ENCODE measurements at places on chromosomes 7 and 10.

DNA sequence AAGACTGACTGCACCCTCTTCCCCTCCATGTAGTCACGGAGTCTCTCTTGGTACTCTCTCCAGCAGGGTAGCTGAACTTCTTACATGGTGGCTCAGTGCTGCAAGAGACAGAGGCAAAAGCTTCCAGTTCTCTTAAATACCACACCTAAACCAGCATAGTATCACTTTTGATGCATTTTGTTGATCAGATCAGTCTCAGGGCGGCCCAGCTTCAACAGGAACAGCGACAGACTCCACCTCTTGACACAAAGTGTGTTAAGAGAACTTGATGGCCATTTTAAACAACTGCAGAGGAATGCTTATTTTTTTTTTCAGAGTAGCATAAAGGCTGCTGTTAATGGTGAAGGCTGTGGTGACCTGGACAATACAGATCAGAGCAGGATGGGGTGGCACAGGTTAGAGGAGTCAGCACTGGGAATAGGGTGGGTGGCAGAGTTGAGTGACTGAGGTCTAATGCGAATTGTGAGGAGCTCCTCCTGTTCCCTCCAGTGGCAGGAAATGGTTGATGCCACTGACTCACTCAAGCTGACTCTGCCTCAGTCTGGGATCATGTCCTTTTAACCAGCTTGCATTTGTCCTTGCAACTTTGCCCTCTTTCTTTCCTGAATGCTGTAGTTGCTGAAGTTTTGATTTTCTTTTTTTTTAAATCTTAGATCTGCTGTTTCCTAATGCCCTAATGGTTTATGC is 17.3 kb downstream of the MGAM start:
- no peak for DNase-seq

DNA sequence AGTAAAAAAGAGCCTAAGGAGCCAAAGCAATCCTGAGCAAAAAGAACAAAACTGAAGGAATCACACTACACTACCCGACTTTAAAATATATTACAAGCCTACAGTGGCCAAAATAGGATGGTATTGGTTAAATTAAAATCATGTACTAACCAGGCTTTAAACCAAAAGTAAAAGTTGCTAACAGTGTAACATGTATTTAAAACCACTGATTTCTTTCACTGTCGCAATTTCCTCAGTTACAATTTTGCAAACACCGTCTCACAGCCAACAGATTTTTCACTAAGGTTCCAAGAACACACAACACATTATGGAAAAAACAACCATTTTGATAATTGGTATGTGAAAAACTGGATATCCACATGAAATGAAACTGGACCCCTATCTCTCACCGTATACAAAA is 74.0 kb downstream of the JMJD1C start:
- DNase-seq, result no peak

DNA sequence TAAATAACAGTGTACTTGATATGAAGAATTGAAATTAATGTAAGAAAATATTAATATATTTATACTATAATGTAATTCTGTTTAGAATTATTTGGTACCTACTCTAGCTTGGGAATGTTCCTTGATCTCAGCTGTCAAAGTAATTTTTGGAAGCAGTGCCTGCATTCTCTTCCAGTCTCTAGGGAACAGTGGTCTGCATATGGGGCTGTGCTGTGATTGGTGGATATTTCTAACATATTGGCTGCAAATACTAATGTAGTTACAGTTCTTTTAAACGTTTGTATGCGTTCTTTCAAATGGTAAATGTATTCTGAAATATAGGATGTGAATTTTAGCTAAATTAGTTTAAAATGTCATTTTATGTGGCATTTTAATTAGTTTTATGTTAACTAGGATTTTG is 87.2 kb downstream of the PHF14 start:
- no peak for DNase-seq

DNA sequence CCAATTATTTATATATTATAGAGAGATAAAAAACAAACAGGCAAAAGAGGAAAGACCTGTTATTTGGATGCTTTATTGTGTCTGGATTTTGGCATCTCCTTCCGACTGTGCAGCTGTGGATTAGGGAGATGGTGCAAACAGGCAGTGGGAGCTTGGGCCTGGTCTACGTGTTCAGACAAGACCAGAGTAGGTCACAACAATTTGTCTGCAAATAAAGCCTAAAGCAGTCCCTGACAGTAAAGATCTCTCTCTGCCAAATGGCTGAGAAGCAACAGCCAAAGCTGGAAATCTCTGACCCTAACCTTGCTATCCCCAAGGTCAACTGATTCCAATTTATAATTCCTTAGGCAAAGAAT is 82.0 kb downstream of the ABLIM1 start:
- DNase-seq, result no peak

- no peak for DNase-seq
Observed at GRCh38 chr7:108135446-108136190, 5.5 kb upstream of the LAMB4 start.

DNA sequence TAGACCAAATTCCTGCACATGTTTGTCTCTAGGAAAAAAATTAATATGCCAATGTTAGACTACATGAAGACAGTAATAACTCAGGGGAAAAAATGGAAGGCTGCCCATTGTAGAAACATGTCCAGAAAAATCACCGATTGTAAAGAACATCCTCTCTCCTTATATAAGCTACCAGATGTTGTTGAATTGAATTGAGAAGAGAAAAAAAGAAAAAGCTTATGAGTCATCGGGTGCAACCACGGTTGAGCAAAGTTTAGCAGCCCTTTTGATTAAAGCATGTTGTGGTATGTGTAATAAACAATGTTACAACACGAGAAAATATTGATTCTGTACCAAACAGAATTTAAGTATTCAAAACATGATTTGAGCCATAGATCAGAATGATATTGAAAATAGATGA is 102.3 kb upstream of the ARHGAP21 start:
- DNase-seq, result no peak

- no peak for DNase-seq
Observed at GRCh38 chr7:85226361-85227085, 39.7 kb upstream of the SEMA3D start.

GRCh38 chr10:93867525-93867924 is 26.3 kb upstream of the SLC35G1 start:
- DNase-seq, result no peak

DNA sequence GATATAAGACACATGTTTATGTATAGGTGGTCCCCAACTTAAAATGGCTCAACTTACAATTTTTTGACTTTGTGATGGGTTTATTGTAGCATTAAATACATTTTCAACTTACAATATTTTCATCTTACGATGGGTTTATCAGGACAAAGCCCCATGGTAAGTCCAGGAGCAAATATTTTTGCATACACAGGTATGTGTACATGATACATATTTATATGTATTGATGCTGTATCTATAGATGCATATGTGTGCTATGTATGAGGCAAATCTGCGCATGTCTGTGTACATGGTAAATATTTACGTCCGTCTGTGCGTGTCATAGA is 664 bp upstream of the UBE3C start:
- no peak for DNase-seq

- DNase-seq, result peak; percentile 37
Observed at GRCh38 chr10:79386637-79387465, 39.6 kb downstream of the PPIF start.

- DNase-seq, result no peak
Observed at GRCh38 chr7:42858570-42858969, 53.3 kb downstream of the C7orf25 start.

DNA sequence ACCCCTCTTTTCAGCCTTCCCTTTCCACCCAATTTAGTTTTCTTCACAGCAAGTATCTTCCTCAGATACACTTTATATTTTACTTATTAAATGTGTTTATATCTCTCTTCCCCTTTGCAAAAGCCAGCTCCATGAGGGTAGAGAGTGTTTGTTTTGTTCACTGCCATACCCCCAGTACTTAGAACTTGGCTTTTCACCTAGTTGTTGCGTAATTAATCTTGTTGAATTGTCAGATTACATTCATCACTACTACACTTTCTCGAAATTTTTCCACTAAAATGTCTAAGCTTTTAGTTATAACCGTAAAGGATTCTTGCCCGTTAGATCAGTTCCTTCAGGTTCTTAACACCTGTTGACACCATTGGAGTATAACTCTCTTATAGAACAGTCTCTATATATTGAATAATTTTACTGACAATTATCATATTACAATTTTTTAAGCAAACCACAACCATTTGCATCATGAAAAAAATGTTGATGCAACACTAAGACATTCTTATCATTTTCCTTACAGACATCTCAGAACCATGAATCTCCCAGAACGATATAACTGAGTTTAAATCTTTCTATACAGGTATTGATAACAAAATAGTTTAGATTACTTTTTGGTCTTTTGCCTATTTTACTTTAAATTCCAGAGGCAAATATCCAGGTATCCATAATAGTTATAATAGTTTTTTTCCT is 29.9 kb downstream of the VWDE start:
- DNase-seq, result no peak

DNA sequence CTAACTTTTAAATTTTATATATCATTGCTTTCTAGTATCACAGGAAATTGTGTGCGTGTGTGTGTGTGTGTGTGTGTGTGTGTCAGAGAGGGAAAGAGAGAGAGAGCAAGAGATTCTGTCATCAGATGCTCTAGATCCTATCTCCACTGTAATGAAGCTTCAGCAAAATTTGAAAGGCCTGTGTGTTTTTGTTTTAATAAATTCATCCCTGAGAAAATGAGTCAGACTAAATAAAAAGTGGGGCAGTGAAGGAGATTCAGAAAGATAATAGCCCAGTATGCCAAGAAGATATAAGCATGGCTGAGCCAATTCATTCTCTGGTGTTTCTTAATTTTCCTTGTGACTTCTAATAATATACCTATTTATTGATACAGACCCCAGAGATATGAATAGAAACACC is 184.2 kb upstream of the TMEM196 start:
- DNase-seq, result no peak

DNA sequence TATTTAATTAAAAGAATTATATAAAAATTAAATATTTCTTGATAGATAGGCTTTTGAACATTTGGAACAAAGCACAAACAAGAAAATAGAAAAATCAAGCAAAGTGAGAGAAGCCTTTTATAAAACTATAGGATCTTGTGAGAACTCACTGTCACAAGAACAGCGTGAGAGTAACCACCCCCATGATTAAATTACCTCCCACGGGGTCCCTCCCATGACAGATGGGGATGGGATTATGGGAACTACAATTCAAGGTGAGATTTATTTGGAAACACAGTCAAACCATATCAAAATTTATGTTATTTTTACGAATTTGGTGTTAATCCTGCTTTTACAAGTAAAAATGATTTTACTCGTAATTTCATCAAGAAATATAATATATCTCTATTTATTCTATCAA is 1136.1 kb upstream of the POT1 start:
- no peak for DNase-seq

GRCh38 chr7:8144856-8145255 is 117.1 kb downstream of the ICA1 start:
- DNase-seq, result no peak

DNA sequence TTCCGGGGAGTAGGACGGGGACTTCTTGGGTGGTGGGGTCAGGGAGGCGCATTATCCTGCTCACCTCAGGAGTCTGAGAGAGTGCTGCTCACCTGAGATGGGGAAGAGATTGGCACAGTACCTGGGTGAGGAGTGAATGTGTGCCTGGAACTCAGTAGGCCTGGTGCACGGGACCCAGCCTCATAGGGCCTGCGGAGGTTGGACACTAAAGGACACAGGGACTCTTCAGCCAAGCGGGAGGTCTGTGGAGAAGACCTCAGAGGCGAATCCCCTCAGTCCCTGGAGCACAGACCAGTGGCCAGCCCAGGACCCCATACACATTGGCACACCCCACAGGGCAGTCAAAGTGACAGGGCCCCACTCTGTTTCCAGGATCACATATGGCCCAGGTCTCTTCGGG is 73.2 kb downstream of the OAT start:
- DNase-seq, result no peak

DNA sequence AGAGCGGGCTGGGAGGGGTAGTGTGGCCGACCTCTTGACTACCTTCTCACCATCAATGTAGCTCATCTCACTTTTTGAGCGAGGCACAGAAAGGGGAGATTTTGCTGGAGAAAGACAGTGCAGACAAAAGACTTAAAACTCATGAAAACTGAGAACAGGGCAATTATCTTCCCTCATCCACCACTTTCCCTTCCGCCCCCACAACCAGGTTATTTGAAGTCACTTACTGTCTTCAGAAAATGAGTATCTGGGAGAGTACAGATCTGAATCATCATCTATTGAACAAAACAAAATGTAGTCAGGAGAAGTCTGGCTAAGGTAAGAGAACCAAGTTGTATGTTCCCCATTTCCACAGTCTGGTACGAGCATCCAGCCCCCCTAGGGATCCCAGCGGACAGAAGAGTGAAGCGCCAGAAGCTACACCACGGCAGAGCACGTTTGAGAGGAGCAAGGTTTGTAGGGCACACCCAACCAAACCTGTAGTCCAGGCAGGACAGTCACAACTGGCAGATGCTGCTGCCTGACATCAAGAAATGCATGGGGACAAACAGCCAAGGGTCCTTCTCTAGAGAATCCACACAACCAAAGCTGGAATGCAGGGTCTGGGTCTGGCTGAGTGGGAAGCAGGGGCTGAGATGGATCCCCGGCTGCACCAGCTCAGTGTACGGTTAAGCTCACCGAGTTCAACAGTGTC is 93.4 kb upstream of the PDLIM1 start:
- no peak for DNase-seq

- no peak for DNase-seq
Observed at GRCh38 chr7:110397927-110398660, 692.8 kb upstream of the LRRN3 start.

- no peak for DNase-seq
Observed at GRCh38 chr7:106344861-106345260, 60.1 kb upstream of the NAMPT start.

GRCh38 chr7:6284055-6284400 is 11.6 kb upstream of the CYTH3 start:
- DNase-seq, result no peak

DNA sequence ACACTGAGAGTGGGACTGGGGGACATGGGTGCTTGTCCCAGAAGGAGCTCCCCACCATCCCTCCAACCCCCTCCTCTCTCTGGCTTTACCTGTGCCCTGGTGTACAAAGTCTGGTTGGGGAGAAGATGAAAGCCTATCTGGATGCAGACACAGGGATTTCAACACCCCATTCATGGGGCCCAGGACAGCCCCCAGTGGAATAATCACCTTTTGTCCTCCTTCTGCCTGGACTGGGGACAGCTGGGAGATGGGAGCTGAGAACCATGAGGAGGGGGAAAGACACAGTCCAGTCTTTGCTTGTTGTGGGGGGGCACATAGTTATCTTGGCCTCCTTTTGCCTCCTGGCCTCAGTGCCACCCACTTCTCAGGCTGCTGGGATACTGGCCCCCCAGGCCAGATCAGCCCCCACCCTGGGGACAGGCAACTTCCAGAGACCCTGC is 1.4 kb downstream of the SSC4D start:
- no peak for DNase-seq

GRCh38 chr7:128869944-128870285 is 7.3 kb downstream of the ATP6V1F start:
- DNase-seq, result no peak

GRCh38 chr10:133278577-133279265 is 2.1 kb upstream of the ADAM8 start:
- DNase-seq, result no peak

- no peak for DNase-seq
Observed at GRCh38 chr7:29032146-29032545, 74.0 kb upstream of the TRIL start.

- DNase-seq, result peak; percentile 17
Observed at GRCh38 chr7:1844336-1844950, 174.4 kb downstream of the ELFN1 start.

Measured in mesothelial cell of epicardium (in vitro differentiated cells).